Renal pelvis (tissue), 12 donors: ENCODE measurements at places on chromosomes 3 and 15. TPM values are rescaled to one million over a fixed set of nuclear protein-coding genes. Genes with fewer than 3 reads are reported as not detected.

- DNase-seq: no peak
Measured at GRCh38 chr15:62624547-62625378, 417.8 kb upstream of the TPM1 start.

DNA sequence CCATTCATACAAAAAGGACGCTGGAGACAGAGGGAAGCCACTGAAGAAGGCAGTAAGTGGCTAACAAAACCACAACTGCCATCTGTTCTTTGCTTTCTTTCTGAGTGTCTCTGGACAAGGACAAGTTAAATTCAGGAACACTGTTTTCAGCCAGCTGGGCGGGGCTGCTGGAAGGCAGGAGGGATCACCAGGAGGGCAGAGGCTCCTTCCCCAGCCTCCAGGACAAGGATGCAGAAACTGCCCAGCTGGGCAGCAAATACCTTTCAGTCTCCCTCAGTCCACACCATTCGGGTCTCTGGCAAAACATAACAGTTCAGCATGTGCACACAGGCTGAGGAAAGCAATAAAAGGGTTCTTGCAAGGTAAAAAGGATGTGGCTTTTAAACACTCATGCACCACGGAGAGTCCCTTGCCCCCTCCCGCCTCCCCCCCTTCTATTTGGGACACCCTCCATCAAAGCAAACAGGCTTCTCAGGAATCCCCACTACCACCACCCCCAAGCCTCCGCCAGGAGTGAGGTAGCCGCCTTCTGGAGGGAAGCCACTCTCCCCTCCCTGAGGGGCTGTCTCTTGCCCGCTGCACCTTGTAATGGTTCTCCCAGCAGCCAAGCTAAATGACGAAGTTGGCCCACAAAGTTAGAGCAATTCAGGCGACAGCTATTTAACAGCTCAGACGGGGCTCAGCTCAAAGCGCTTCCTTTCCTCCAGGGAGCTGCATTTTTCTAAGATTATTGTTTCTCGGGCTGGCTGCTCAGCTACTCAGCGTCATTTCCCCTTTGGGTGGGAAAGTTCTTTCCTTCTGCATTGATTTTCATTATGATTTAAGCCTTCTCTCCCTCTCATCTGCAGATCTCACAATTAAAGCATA, 3.8 kb downstream of the HEG1 start:
- no peak for DNase-seq

- no peak for DNase-seq
Measured at GRCh38 chr3:26099692-26100091, 309.8 kb downstream of the OXSM start.

DNA sequence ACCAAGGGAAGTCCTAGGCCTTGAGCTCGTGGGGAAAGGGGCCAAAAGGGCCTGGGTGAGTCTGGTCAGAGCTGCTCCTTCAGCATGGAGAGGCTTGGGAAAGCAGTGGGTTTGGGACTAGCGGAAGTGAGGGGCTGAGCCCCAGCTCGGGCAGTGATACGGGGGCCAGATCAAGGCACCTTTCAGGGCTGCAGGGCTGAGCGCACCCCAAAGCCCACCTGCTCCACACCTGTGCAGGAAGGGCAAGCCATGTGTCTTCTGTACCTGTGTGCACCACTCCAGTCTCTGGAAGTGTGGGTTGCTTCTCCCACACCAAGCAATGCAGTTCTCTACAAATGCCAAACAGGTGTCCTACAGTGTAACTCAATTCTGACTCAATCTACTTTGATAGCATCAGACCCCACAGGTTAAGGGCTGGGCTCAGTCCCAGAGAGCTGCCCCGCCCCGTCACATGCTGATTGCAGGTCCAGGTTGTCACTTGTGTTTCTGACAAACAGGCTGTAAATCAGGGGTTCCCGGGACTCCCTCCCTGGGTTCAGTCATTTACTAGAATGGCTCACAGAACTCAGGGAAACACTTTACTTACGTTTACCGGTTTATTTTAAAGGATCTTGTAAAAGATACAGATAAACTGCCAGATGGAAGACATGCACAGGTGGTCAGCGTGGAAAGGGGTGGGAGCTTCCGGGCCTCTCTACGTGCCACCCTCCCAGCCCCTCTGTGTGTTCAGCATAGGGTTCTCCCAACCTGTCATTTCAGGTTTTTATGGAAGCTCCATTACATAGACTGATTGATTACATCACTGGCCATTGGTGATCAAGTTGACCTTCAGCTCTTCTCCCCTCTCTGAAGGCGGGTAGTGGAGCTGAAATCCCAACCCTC, 28.8 kb upstream of the KLF13 start:
- no peak for DNase-seq

Gene TRIM42
- polyA plus RNA-seq: not detected

DNA sequence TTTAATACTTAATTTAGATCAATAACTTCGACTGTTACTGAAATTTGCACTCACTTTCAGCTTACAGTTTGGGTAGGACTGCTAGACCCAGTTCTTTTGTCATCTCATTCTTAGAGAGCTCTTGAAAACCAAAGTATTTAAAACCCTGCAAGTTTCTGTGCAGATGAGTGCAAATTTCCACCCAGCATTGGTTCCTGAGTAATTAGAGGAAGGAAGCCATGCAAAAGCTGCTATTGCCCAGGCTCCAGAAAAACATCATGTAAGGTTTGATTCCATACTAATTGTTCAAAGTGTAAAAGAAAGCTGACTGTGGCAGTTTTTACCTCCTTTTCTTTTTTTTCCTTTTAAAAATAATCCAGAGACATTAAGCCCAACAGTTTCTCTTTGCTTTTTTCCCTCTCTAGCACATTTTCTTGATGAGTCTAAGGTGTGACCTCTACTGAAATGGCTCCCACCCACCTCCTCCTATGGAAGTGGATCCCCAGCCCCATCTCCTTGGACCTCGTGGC, 30.3 kb downstream of the ABHD2 start:
- no peak for DNase-seq

GRCh38 chr3:65984975-65985374, 53.7 kb downstream of the MAGI1 start:
- DNase-seq: no peak

Gene TMEM158
- polyA plus RNA-seq: 6.6 TPM

- DNase-seq: no peak
Measured at GRCh38 chr3:56942523-56942922, 117.9 kb upstream of the SPATA12 start.

- no peak for DNase-seq
Measured at GRCh38 chr15:58632789-58633188, 116.7 kb downstream of the ADAM10 start.

Gene RYR3
- 14.2 TPM for polyA plus RNA-seq

Gene FAN1
- 41.6 TPM for polyA plus RNA-seq

Gene CLDN16
- 43.0 TPM for polyA plus RNA-seq

Gene CDCP1
- 1.4 TPM for polyA plus RNA-seq

Gene FBXW12
- 1.2 TPM for polyA plus RNA-seq

Gene TRIM59
- polyA plus RNA-seq: 15.6 TPM

Gene BOC
- polyA plus RNA-seq: 20.7 TPM

Gene ZNF654
- 18.6 TPM for polyA plus RNA-seq

GRCh38 chr3:28586325-28586724, 237.7 kb upstream of the AZI2 start:
- no peak for DNase-seq

- DNase-seq: no peak
Measured at GRCh38 chr3:135908225-135908624, 57.3 kb upstream of the PPP2R3A start.

Gene GOLGA6L10
- polyA plus RNA-seq: 15.9 TPM

Gene FOXB1
- 0.08 TPM for polyA plus RNA-seq

- no peak for DNase-seq
Measured at GRCh38 chr3:83169473-83169872, 1408.0 kb upstream of the GBE1 start.

Gene GRK7
- 0.13 TPM for polyA plus RNA-seq
